ENCODE measurements at places on chromosomes 13 and 19.

- DNase-seq = no peak
Observed at GRCh38 chr13:61036715-61037114, 378.9 kb downstream of the PCDH20 start.

GRCh38 chr13:91313103-91313502 is 34.4 kb upstream of the MIR17HG start:
- DNase-seq = no peak

GRCh38 chr13:110445722-110446574 is 115.6 kb downstream of the RAB20 start:
- no peak for DNase-seq

- DNase-seq = no peak
Observed at GRCh38 chr13:110412132-110412914, 105.2 kb downstream of the COL4A2 start.

GRCh38 chr13:30776661-30777060 is 41.3 kb downstream of the ALOX5AP start:
- DNase-seq = no peak

DNA sequence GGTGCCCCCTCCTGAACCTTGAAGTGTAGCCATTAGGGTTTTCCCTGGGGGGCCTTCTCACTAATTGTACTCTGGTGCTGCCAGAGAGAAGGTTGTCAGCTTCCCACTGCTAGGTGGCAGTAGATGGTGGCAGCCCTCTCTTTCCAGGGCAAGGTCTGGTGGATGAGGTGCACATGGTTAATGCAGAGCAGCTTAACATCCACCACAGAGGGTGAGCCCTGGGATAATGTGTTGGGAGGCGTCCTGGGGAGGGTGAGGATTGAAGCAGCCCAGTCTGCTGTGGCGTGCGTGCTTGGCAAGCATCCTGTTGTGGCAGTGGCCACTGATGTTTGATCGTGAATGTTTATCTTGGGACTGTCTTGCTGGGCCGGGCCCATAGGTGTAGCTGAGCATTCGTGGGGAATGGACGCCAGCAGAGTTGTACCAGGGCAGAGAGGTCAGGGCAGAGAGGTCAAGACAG is 5.8 kb downstream of the EGLN2 start:
- no peak for DNase-seq
